ENCODE measurements at places on chromosomes 1 and 21.

DNA sequence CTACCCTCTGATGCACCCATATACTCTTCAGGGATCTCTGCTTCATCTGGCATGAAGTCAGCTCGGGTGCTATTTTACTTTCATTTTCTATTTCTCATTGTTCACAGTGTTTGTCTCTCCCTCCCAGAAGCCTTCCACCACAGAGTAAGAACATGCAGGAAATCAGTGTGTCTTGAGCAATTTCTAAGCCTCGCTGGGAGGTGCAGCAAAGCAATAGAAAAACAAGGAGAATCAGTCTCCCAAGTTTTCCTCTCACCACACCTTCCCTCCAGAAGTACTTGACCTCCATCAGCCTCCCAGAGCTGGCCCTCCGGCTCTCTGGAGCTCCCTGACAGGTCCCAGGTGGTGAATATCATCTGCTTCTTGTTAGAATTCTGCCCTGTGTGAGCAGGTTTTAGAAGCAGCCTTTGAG, 594.7 kb upstream of the CAMK1G start:
- peak; percentile 32 for DNase-seq

DNA sequence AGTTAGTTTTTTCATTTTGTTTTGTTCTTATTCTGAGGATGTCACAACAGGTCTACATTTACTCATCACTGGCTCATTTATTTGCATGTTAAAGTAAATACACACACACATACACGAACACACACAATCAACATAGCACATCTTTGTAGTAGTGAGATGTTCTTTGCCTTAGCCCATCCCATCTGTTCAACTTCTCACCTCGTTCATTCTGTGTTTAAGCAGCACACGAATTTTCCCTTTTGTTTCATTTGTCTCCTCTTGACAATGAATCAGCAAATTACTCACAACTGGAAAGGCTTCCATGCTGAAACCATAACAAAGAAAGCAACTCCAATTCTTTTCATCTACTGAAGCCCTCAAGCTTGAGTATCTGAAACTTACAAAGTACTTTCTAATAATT, 133.3 kb upstream of the CHRM3 start:
- DNase-seq, result no peak

DNA sequence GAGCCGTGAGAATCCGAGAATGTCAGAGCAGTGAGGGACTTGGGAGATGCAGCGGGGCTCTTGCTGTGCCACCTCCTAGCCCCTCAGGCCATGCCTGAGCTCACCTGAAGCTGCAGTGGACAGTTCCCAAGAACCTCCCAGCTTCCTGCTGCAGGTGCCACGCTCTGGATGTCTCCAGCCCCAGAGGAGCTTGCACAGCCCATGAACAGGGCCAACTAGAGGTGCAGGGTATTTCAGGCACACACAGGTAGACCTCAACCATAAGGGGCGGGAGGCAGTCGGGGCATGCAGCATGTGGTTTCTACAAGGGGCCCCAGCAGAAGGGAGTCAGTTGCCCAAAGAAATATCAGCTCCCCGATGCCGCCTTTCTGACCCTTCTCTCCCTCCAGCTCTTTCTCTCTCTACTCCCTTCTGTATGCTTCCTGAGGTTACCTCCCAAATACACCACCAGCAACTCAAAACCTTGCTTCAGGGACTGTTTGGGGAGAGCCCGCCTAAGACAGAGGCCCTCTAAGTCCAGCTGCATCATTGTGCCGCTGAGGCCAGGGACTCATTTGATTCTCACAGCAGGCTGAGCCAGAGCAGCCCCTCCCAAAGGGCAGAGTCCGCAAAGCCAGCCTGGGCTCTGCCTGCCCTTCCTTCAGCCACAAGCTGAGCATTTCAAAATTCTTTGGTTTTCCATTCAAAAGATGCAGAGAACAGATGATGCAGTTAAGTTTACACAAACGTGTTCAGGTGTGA, 209.8 kb downstream of the MATN1 start:
- no peak for DNase-seq

DNA sequence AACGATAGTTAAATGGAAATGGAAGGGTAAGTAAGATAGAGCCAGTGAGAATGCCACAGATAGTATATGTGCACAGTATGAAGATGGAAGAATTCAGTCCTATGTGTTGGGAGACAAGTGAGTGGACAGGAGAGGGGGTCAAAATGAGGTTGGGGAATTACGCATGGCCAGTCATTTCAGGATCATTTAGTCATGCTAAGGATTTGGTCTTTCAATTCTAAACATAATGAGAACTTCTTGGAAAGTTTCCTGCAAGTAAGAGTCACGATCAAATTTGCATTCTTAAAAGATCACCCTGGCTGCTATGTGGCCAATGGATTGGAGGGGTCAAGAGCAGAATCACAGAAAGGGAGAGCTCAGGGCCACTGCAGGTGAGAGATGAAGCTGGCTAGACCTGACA, 64.0 kb upstream of the KCNK2 start:
- DNase-seq, result no peak

DNA sequence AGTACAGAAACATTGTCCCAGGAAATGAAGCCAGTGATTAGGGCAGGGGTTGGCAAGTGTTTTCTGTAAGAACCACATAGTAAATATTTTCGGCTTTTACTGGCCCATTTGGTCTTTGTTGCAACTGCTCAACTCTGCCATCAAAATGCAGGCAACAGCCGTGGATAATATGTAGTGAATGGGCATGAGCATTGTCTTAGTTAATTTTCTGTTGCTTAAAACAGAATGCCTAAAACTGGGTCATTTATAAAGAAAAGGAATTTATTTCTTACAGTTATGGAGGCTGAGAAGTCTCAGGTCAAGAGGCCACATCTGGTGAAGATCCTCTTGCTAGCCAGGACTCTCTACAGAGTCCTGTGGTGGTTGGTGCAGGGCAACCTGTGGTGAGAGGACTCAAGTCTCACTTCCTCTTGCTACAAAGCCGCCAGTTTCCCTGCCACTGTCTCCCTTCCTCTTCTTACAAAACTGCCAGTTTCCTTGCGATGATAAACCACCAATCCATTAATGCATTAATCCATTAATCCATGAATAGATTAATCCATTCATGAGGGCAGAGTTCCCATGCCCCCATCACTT, 166.4 kb downstream of the PSMG1 start:
- DNase-seq, result no peak

GRCh38 chr1:150161747-150162581, 12.2 kb downstream of the PLEKHO1 start:
- DNase-seq, result no peak

DNA sequence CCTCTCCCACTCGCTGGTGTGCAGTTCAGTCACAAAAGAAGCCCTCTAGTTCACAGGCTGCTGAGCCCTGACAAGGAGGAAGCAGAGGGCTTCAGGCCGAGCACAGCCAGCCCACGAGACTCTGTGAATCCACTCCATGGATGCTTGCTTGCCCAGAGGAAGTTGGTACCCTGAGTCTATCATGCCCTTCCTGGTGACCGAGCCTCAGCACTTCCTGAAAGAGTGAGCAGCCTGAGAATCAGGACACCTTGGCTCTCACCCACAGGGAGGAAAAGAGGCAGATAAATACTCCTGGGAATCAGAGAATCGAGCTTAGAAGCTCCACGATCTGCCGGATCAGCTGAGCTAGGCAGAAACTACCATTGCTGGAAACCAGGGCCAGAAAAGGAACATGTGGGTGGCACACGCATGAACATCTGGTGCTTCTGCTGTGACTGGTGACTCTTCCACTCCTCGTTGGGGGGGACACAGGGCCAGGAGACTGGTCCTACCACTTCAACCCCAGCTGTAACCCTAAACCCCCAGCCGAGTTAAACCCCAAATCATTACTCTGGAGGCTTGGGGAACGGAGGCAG, 376.3 kb upstream of the CAMK1G start:
- DNase-seq, result no peak

- DNase-seq, result no peak
Measured at GRCh38 chr1:69269491-69269890, 298.2 kb upstream of the LRRC7 start.

DNA sequence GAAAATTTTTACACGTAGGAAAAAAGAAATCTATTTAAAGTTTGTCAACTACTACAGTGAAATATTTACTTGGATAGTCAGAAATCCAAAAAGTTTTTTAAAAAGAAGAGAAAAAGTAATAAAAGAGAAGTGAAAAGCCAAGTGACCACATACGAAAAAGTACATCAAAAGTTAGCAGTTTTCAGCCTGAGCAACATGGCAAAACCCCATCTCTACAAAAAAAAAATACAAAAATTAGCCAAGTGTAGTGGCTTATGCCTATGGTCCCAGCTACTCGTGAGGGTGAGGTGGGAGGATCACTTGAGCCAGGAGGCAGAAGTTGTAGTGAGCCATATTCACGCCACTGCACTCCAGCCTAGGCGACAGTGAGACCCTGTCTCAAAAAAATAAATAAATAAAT, 5.2 kb upstream of the MR1 start:
- no peak for DNase-seq

- DNase-seq, result no peak
Measured at GRCh38 chr1:246932366-246932700, 585 bp upstream of the AHCTF1 start.

GRCh38 chr1:171881442-171881841, 40.1 kb downstream of the DNM3 start:
- no peak for DNase-seq

DNA sequence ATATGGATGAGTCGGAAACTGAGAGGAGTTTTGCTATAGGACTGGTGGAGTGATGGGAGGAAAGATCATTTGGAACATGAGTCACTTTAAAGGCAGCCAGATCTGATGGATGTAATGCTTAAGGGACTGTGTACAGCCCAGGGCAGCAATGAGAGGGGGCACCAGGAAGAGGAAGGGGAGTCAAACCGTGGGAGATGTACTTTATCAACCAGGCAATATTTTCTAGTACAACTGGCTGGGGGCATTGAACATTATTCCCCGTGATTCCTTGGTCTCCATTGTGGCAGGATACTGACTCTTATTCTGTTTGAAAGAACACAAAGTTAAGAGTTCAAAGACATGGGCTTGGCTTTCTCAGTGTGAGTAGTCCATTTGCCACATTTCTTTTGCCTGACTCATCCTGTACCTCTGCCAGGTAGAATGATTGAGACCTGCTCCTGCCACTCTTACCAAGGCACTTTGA, 268.2 kb upstream of the NR5A2 start:
- DNase-seq, result peak; percentile 19

GRCh38 chr21:45021428-45022347, 52.7 kb upstream of the ADARB1 start:
- DNase-seq, result no peak

- DNase-seq, result no peak
Measured at GRCh38 chr1:230056098-230056497, 10.9 kb upstream of the GALNT2 start.

DNA sequence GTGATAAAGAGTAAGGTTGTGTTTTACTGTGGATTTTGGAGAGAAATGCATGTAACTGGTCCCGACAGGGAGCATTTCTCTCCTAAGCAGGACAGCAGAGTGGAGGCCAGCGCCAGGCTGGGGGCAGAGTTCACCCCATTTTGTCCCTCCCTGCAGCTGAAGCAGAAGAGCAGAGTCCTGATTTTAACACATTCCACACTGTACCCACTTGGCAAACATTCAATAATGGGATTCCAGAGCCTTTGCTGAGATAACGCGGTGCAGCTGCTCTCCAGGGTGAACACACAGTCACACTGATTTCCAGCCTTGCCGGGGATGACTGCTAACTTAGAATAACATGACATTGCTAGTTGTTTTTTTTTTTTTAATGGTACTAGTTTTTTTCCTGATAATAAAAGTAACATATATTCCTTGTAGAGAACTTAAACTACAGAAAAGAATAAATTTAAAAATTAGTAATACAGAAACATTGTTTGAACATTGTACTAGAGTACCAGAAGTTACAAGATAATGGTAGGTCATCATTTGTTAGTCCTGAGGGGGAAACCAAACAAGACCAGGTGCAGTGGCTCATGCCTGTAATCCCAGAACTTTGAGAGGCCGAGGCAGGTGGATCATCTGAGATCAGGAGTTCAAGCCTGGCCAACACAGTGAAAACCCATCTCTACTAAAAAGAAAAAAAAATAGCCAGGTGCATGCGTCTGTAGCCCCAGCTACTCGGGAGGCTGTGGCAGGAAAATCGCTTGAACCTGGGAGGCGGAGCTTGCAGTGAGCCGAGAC, 77.2 kb downstream of the SCCPDH start:
- DNase-seq, result no peak

DNA sequence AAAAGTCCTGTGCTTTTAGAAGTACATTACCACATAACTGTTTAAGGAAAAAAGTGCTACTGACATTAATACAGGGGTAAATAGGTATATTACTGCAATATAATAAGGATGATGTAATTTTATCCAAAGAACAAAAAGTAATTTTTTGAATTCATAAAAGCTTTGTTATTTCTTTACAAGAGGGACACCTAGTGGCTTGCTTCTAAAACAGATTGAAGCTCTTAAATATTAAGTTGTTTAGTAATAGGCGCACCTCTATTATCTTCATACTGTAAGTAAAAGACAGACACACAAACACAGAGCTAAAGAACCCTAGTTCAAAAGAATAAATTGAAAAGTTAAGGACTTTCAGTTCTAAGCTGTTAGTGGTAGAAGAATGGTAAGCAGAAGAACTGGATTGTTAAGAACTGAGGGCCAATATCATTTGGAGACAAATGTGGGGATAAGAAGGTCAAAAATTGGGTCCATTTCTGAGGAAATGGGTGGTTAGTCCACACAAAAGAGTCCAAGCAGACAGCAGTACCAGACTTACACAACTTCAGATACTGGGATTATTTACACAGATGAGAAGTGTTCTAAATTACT, 15.4 kb downstream of the ZNHIT6 start:
- no peak for DNase-seq

GRCh38 chr1:11337580-11338073, 64.6 kb downstream of the UBIAD1 start:
- no peak for DNase-seq

GRCh38 chr1:29264773-29265389, 28.6 kb downstream of the PTPRU start:
- no peak for DNase-seq

GRCh38 chr1:230902349-230902923, 34.1 kb upstream of the C1orf198 start:
- DNase-seq, result no peak

- no peak for DNase-seq
Measured at GRCh38 chr1:5447503-5447960, 544.7 kb downstream of the NPHP4 start.

DNA sequence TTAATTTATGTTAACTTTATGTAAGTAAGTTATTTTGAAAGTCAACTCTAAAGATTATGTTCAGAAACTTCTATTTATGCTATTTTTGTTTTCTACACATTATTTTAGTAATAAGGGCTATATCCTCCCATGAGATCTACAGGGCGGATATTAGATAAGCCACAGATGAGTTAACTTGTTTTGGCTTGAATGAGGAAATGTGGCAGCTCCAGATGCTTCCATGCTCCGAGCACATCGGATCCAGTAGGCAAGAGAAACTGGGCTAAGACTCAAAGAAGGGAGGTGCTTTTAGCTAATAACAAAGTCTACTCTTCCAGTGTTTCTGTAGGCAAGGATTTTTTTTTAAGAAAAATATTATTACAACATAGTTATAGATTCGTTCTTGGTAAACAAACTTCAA, 20.0 kb upstream of the LAMC1 start:
- no peak for DNase-seq

- no peak for DNase-seq
Measured at GRCh38 chr1:246907472-246907871, 24.3 kb downstream of the AHCTF1 start.

All from H54 (cell line).